Effector CD8-positive, alpha-beta T cell (primary cell): ENCODE measurements at places on chromosomes 7 and 10.

DNA sequence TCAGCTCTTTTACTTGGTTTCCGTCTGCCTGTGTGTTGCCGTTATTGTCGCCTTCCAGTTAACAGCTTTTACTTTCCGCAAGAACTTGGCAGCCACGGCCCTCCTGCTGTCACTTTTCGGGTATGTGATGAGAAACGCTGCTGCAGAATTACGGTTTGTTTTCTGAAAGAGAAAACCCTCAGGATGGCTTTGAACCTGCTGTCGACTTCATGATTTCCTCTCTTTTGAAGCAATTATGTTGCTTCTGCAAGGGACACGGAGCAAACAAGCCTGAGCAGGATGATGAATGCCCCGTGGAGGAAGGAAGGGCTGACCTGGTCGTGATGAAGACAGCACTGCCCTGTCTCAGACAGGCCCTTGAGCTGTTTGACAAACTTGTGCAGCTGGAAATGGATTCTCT is 339.8 kb downstream of the ABCA13 start:
- DNase-seq = no peak

- no peak for DNase-seq
These were observed 22.2 kb downstream of the ANK3 start for GRCh38 chr10:60367431-60367830.

GRCh38 chr7:110375068-110375467 is 715.9 kb upstream of the LRRN3 start:
- DNase-seq = no peak

DNA sequence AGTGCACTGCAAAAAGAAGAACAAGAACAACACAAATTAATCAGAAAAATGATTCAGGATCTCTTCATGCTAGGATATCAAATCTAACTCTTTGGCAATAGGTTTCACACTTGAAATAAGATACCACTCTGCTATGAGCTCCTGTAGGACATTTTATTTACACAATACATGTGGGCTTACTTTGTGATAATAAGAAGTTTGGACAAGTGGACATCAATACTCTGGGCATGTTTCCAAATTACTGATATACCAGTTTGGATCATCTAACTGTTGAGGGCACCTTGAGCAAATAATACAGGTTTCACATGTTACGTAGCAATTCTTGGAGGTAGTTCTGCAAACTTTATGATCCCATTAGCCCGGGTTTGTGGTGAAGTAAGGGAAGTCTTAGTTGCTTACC is 59.8 kb downstream of the CPVL start:
- no peak for DNase-seq

DNA sequence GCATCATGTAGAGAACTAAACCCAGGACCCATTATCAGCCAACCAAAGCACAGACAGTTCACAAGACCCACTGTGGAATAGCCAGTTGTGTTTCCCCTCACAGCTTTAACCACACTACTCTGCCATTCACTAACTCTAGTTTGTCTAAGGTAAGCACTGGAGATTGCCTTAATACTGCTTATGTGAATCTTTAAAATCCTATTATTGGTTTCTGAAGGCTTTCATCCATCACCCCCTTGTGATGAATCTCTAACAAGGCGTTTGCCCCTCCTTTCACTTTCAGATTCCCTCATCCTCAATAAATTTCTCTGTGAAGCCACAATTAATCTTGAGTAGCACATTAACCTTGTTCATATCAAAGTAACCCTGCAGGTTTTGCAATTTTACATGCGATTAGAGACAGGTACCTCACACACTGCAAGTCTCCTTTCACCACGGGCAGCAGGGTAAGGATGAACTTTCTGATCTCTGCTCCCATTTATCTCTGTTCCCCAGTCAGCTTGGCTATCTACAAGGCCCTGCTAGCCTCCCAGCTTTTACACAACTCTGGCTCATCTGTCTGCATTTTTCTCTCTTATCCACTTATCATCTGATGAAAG is 785.6 kb downstream of the REEP3 start:
- DNase-seq = no peak
